Type B pancreatic cell (in vitro differentiated cells): ENCODE measurements at places on chromosomes 12 and 14.

DNA sequence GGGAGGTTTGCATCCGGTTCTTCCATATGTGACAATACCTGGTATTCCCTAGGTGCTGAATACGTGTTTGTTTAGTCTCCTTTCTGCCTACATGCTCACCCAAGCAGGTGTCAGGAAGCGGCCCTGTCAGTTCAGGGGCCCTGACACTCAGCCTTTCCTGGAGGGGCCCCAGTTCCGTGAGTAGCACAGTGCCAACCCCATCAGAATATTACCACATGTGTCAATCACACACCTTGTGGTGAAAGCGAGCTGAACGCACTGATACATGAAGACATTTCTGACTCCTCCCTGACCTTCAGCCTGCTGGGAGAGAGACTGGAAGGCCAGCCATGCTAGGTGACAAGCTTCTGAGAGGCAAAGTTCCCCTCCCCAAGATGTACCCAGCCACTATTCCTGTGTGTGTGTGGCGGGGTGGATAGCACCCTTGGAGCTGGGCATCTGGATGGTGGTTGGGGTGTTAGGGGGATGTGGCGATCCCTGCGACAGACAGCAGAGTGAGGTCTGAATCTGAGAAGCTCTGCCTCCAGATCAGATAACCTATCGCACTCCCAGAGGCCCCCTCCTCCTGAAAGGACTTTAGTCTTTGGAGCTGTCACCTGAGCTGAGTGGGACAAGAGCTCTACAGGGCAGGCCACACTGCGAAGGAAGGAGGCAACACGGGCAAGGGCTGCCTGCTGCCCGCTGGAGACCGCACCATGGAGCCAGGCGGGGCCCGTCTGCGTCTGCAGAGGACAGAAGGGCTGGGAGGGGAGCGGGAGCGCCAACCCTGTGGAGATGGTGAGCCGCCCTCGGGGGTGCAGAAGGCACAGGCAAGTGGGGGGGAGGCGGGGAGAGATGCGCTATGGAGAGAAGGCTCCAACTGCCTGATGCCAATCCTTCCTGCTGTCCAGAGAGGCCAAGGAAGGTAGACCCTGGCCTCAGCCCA lies at the start of gene SOAT2:
TSS of gene SOAT2 (plus strand) at position 604 of the 925 bp plus-strand sequence. CDS start at position 696, 92 bp downstream.
- peaks cover 18% of the 10 kb centered on the region for H3K4me1 ChIP-seq
- no peak for DNase-seq
- H3K4me3 ChIP-seq: peak within 1 kb of the TSS; percentile 8
- peak within 1 kb of the TSS; percentile 73 for H3K27ac ChIP-seq
- H3K27me3 ChIP-seq: peaks cover 13% of the 10 kb centered on the region

DNA sequence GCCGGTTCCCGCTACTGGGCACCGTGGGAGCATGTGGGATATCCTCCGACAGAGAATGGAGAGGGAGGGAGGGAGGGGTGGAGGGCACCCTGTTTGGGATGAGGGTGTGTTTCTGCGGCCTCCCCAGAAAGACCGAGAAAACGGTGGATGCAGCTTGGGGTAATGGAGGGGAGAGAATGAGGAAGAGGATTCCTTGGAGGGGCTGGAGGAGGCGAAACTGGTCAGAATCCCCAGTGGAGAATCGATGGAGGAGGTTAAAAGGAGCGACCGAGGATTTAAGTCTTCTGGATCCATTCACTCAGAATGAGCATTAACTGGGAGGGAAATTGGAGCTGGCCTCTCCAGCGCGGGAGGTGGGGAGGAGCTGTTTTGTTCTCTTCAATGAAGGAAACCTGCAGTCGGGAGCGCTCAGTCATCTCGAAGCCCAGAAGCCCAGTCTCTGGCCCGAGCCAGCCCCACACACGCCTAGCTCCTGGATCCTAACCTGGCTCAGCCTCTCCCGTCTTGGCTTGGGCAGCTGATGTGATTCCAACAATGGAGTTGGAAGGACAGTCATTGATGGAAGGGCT lies 581 bp downstream of the ARG2 start:
- no peak for DNase-seq
- H3K4me1 ChIP-seq: peaks cover 19% of the 10 kb centered on the region
- H3K27me3 ChIP-seq: no peaks in the 10 kb centered on the region
- peak overlapping the region; percentile 96 for H3K4me3 ChIP-seq
- peaks cover 9% of the 10 kb centered on the region for H3K36me3 ChIP-seq

GRCh38 chr12:104746467-104747088 lies 211.5 kb downstream of the SLC41A2 start:
- no peaks in the 10 kb centered on the region for H3K27me3 ChIP-seq
- peaks cover 4% of the 10 kb centered on the region for H3K36me3 ChIP-seq
- H3K4me3 ChIP-seq: no peak overlapping the region
- peaks cover 41% of the 10 kb centered on the region for H3K4me1 ChIP-seq
- no peak for DNase-seq

GRCh38 chr14:93005838-93006237 lies 82.9 kb downstream of the CHGA start:
- H3K27ac ChIP-seq: no peak overlapping the region
- H3K27me3 ChIP-seq: no peaks in the 10 kb centered on the region
- H3K4me1 ChIP-seq: peaks cover 47% of the 10 kb centered on the region
- H3K36me3 ChIP-seq: no peaks in the 10 kb centered on the region

GRCh38 chr14:33700052-33700451 lies 250.8 kb downstream of the EGLN3 start:
- no peaks in the 10 kb centered on the region for H3K4me1 ChIP-seq
- H3K4me3 ChIP-seq: no peak overlapping the region
- H3K27ac ChIP-seq: no peak overlapping the region
- no peaks in the 10 kb centered on the region for H3K36me3 ChIP-seq
- H3K27me3 ChIP-seq: peaks cover 58% of the 10 kb centered on the region

GRCh38 chr12:13252616-13253015 lies 56.1 kb downstream of the EMP1 start:
- peaks cover 17% of the 10 kb centered on the region for H3K27me3 ChIP-seq
- H3K27ac ChIP-seq: no peak overlapping the region
- no peak overlapping the region for H3K4me3 ChIP-seq

- H3K36me3 ChIP-seq: peaks cover 9% of the 10 kb centered on the region
- no peak for DNase-seq
- peak overlapping the region; percentile 1 for H3K27ac ChIP-seq
- H3K4me3 ChIP-seq: no peak overlapping the region
Observed at GRCh38 chr12:106839333-106839732, 64.9 kb downstream of the RIC8B start.

DNA sequence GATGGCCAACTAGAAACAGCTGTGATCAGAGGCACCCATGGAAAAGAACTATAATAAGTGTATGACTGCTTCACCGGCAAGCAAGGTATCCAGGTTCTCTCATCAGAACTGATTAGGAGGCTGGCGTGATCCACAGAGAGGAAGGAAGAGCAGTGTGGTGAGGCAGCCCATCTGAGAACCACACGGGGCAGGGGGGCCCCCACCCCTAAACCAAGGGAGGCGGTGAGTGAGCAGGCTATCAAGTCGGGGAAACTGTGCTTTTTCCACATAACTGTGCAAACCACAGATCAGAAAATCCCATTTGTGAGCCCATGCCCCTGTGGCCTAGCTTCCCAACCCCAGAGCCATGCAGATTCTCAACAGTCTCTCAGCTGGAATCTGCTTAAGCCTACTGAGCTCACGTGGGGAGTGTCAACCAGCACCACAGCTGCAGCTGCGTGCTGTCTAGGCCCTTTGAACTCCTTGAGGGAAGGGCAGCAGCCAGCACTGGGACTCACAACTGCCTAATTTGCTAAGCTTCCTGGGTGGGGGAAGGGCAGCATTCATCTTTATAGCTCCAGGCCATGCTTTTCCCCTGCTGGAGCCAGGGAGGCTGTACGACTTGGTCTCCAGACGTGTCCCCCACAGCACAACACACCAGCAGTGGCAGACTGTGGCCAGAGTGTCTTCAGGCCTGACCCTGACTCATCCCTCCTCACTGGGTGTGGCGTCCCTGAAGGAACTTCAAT lies 444.4 kb upstream of the ATP2B1 start:
- no peak overlapping the region for H3K4me3 ChIP-seq
- no peaks in the 10 kb centered on the region for H3K4me1 ChIP-seq
- no peak overlapping the region for H3K27ac ChIP-seq
- H3K27me3 ChIP-seq: no peaks in the 10 kb centered on the region
- no peaks in the 10 kb centered on the region for H3K36me3 ChIP-seq
- no peak for DNase-seq

- H3K4me1 ChIP-seq: no peaks in the 10 kb centered on the region
- no peaks in the 10 kb centered on the region for H3K27me3 ChIP-seq
- H3K27ac ChIP-seq: no peak overlapping the region
- no peaks in the 10 kb centered on the region for H3K36me3 ChIP-seq
- no peak overlapping the region for H3K4me3 ChIP-seq
Observed at GRCh38 chr14:19974844-19975243, 547 bp upstream of the OR4K15 start.

GRCh38 chr14:96181186-96182056 lies 23.2 kb upstream of the BDKRB2 start:
- peaks cover 3% of the 10 kb centered on the region for H3K27me3 ChIP-seq
- no peak overlapping the region for H3K4me3 ChIP-seq
- DNase-seq: no peak
- no peak overlapping the region for H3K27ac ChIP-seq

GRCh38 chr12:51388069-51388799 lies 3.0 kb downstream of the GALNT6 start:
- peak overlapping the region; percentile 98 for H3K27ac ChIP-seq
- peaks cover 25% of the 10 kb centered on the region for H3K27me3 ChIP-seq
- no peak for DNase-seq
- peaks cover 24% of the 10 kb centered on the region for H3K4me1 ChIP-seq
- H3K4me3 ChIP-seq: peak overlapping the region; percentile 33

DNA sequence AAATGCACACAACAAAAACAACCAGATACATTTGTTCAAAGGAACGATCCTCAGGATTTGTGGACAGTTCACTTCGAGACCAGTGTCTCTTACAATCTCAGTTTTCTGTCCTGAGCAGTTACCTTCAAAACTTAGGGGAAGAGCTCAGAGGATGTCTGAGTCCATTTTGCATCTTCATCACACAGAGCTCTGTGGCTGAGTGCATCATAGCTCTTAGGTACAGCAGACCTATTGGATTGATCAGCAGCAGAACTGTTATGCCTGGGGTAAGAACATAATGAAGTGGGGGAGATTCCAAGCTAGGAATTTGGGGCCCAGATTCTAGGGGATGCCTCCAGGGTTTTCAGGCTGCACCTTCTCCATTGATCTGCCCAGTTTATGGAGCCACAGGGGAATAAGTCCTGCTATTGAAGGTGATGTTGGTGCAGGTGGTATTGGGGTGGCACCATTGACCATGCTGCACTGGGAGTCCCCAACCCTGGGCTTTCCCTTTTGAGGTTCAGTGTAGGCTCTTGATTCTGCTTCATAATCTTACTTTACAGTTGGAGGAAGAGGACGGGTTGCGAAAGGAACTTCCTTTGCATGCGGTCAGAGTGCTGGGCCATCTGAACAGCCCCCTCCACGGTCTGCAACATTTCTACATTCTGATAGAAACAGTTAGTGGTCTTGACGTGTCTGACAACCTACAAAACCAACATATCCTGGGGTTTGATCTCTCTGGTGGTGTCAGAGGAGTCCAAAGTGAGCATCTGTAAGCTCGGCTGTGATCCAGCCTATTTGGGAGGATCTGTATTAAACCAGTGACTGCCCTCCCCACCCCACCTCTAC lies 112.8 kb downstream of the CHST11 start:
- no peaks in the 10 kb centered on the region for H3K4me1 ChIP-seq
- H3K27me3 ChIP-seq: no peaks in the 10 kb centered on the region
- H3K36me3 ChIP-seq: peaks cover 2% of the 10 kb centered on the region
- no peak overlapping the region for H3K4me3 ChIP-seq
- H3K27ac ChIP-seq: no peak overlapping the region
- no peak for DNase-seq

- no peak overlapping the region for H3K27ac ChIP-seq
- no peak for DNase-seq
- H3K4me1 ChIP-seq: no peaks in the 10 kb centered on the region
- H3K27me3 ChIP-seq: no peaks in the 10 kb centered on the region
Observed at GRCh38 chr12:19190292-19191031, 60.9 kb downstream of the PLEKHA5 start.

DNA sequence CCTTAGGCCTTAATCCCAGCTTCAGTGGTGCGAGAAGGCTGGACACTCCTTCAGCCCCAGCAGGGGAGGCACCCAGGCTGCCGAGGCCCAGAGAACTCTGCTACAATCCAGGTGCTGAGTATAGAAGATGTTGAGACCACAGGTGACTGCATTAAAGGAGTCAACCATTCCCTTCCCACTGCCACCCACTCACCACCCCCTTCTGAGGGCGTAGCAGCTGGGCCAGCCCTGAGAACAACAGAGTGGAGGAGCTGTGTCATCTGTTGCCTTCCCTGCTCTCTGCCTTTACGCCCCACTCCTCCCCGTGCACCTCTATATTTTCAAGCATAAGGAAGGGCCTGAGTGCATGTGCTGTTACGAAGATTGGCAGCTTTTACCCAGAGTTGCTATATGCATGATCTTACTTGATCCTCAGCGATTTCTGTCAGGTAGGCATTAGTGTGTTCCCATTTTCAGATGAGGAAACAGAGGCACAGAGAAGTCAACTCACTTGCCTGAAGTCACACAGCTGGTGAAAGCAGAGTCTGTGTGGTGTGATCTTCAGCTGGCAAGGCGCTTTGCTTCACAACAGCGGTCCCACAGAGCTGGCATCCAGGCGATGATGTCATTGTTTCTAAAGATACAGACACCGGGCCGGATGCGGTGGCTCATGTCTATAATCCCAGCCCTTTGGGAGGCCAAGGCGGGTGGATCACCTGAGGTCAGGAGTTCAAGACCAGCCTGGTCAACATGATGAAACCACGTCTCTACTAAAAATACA lies 46.7 kb downstream of the RIN3 start:
- H3K36me3 ChIP-seq: peaks cover 5% of the 10 kb centered on the region
- no peak overlapping the region for H3K27ac ChIP-seq
- peaks cover 13% of the 10 kb centered on the region for H3K4me1 ChIP-seq
- no peak overlapping the region for H3K4me3 ChIP-seq
- no peaks in the 10 kb centered on the region for H3K27me3 ChIP-seq

DNA sequence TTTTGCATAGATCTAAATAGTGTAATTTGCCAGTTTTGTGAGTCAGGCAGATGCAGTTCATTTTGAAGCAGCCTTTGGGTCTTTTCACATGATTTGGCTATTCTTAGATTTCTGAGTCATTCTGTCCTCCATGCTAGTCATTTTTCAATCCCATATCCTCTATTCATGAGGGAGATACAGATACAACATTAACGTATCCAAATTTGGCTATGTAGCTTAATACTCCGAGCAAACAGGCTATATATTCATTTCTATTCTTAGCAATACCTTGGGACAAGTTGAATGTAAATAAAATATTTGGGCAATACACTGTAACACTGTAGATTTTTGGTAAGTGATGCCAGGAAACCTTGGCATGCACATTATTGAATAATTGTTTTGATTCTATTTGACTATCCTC lies 270.7 kb upstream of the PDE3A start:
- no peaks in the 10 kb centered on the region for H3K36me3 ChIP-seq
- H3K27me3 ChIP-seq: peaks cover 15% of the 10 kb centered on the region
- no peak overlapping the region for H3K27ac ChIP-seq
- H3K4me3 ChIP-seq: no peak overlapping the region
- no peak for DNase-seq

- peaks cover 17% of the 10 kb centered on the region for H3K36me3 ChIP-seq
- peaks cover 17% of the 10 kb centered on the region for H3K4me1 ChIP-seq
- H3K4me3 ChIP-seq: peak overlapping the region; percentile 21
- peaks cover 23% of the 10 kb centered on the region for H3K27me3 ChIP-seq
- no peak for DNase-seq
- no peak overlapping the region for H3K27ac ChIP-seq
Observed at GRCh38 chr12:24551163-24551786, 397.6 kb downstream of the BCAT1 start.

- no peaks in the 10 kb centered on the region for H3K36me3 ChIP-seq
- no peaks in the 10 kb centered on the region for H3K27me3 ChIP-seq
- H3K4me3 ChIP-seq: no peak overlapping the region
- H3K4me1 ChIP-seq: no peaks in the 10 kb centered on the region
- H3K27ac ChIP-seq: no peak overlapping the region
Observed at GRCh38 chr12:41683513-41684240, 461.0 kb downstream of the GXYLT1 start.

- DNase-seq: no peak
- no peaks in the 10 kb centered on the region for H3K36me3 ChIP-seq
- no peak overlapping the region for H3K4me3 ChIP-seq
- no peak overlapping the region for H3K27ac ChIP-seq
- peaks cover 4% of the 10 kb centered on the region for H3K4me1 ChIP-seq
Observed at GRCh38 chr14:34732802-34733201, 18.4 kb upstream of the CFL2 start.
